ENCODE measurements at places on chromosomes 1 and 21. TPM values are rescaled to one million over a fixed set of nuclear protein-coding genes. Genes with fewer than 3 reads are reported as not detected.

GLUL gene
- total RNA-seq, result 312 TPM

NBPF4 gene
- not detected for total RNA-seq

LDLRAD1 gene
- total RNA-seq, result not detected

DNA sequence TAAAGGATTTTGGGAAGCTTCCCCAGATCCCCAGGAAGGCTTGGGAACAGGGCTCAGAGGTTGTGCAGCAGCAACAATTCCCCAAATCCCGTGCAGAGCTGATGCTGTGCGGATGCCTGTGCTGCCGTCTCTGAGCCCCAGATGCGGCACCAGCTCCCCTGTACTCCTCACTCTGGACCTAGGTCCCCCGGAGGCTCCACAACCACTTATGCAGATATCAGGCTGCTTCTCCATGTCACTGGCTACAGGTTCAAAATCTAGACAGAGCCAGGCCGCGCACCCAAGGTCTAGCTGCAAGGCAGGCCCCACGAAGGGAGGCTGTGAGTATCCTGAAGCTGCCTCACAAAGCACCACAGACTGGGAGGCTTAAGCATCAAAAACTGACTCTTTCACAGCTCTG lies 81.6 kb downstream of the PDE9A start:
- H3K27me3 ChIP-seq, result peaks cover 5% of the 10 kb centered on the region
- H3K36me3 ChIP-seq, result peaks cover 22% of the 10 kb centered on the region
- peaks cover 2% of the 10 kb centered on the region for H3K4me1 ChIP-seq
- H3K27ac ChIP-seq, result no peak overlapping the region
- no peak for DNase-seq

GRCh38 chr1:31961536-31961935 lies 23.4 kb upstream of the PTP4A2 start:
- H3K36me3 ChIP-seq, result no peaks in the 10 kb centered on the region
- peaks cover 4% of the 10 kb centered on the region for H3K27me3 ChIP-seq
- H3K4me3 ChIP-seq, result no peak overlapping the region
- no peak overlapping the region for H3K27ac ChIP-seq
- DNase-seq, result no peak

GRCh38 chr1:246800756-246801155 lies 76.5 kb downstream of the SCCPDH start:
- H3K27me3 ChIP-seq, result peaks cover 5% of the 10 kb centered on the region
- peaks cover 9% of the 10 kb centered on the region for H3K4me1 ChIP-seq
- no peak overlapping the region for H3K4me3 ChIP-seq
- peaks cover under 1% of the 10 kb centered on the region for H3K36me3 ChIP-seq
- no peak for DNase-seq

DNA sequence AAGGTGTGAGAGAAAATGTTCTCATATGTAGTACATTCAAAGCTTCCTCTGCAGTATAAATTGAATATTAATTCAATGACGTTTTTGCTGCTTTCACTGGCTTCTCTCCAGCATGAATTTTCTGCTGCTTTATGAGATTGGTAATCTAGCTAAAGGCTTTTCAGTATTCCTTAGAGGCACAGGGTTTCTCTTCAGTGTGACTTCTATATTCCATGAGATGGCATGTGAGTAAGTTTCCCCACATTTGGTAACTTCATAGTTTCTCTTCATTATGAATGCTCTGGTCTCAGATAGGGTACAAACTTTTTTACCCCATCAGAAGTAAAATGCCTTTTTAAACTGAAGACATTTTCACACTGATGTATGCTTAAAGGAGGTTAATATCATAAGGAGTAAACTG lies 10.4 kb upstream of the KLF18 start:
- DNase-seq, result no peak
- no peaks in the 10 kb centered on the region for H3K27me3 ChIP-seq
- no peak overlapping the region for H3K27ac ChIP-seq
- no peaks in the 10 kb centered on the region for H3K4me1 ChIP-seq
- H3K36me3 ChIP-seq, result no peaks in the 10 kb centered on the region

DNA sequence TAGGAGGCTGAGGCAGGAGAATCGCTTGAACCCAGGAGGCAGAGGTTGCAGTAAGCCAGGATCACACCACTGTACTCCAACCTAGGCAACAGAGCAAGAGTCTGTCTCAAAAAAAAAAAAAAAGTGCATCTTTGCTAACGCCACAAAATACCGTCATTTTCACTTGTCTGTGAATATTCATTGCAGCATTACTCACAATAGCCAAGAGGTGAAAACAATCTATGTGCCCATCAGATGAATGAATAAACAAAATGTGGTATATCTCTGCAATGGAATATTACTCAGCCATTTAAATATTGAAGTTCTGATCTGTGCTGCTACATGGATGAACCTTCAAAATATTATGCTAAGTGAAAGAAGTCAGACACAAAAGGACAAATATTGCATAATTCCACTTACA lies 7.9 kb upstream of the TIAM1 start:
- H3K36me3 ChIP-seq, result no peaks in the 10 kb centered on the region
- H3K4me3 ChIP-seq, result no peak overlapping the region
- H3K27me3 ChIP-seq, result no peaks in the 10 kb centered on the region
- DNase-seq, result no peak
- H3K4me1 ChIP-seq, result no peaks in the 10 kb centered on the region
- H3K27ac ChIP-seq, result no peak overlapping the region

- no peak overlapping the region for H3K4me3 ChIP-seq
- H3K4me1 ChIP-seq, result no peaks in the 10 kb centered on the region
- H3K27me3 ChIP-seq, result no peaks in the 10 kb centered on the region
- H3K36me3 ChIP-seq, result no peaks in the 10 kb centered on the region
- DNase-seq, result no peak
These were observed 71.5 kb upstream of the RGS4 start for GRCh38 chr1:162997499-162998285.

DNA sequence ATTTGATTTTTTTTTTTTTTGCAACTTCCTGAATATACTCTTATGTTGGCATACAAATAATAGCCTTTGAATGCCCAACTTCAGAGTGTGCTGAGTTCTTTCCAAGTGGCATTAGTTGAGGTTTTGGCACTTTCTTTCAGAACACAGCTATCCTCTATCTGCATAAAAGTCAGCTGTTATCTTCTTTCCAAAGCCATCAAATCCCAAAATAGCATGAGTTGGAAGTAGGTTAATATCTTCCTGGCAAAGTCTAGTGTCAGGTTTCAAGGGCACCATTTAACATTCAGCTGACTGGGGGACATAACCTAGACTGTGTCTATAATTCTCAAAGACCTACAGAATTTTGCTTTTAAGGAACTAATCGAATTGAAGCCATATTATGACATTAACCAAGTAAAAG lies 223.9 kb downstream of the PLPP3 start:
- peaks cover 2% of the 10 kb centered on the region for H3K27me3 ChIP-seq
- H3K36me3 ChIP-seq, result no peaks in the 10 kb centered on the region
- H3K27ac ChIP-seq, result no peak overlapping the region
- H3K4me3 ChIP-seq, result no peak overlapping the region

GRCh38 chr1:41118645-41119044 lies 97.1 kb upstream of the SLFNL1 start:
- no peak overlapping the region for H3K27ac ChIP-seq
- no peaks in the 10 kb centered on the region for H3K4me1 ChIP-seq
- DNase-seq, result no peak
- H3K27me3 ChIP-seq, result no peaks in the 10 kb centered on the region
- H3K4me3 ChIP-seq, result no peak overlapping the region

GRCh38 chr1:153272186-153272585 lies 12.7 kb downstream of the LORICRIN start:
- peaks cover 2% of the 10 kb centered on the region for H3K4me1 ChIP-seq
- H3K36me3 ChIP-seq, result no peaks in the 10 kb centered on the region
- H3K27ac ChIP-seq, result no peak overlapping the region
- DNase-seq, result no peak
- no peak overlapping the region for H3K4me3 ChIP-seq

Measured in glutamatergic neuron (in vitro differentiated cells).